Hepatocyte (in vitro differentiated cells): ENCODE measurements at places on chromosomes 4 and X.

GRCh38 chr4:24796620-24797019 lies 1.2 kb downstream of the SOD3 start:
- DNase-seq: no peak

GRCh38 chr4:80216100-80216761 lies 18.9 kb downstream of the PRDM8 start:
- DNase-seq: no peak

DNA sequence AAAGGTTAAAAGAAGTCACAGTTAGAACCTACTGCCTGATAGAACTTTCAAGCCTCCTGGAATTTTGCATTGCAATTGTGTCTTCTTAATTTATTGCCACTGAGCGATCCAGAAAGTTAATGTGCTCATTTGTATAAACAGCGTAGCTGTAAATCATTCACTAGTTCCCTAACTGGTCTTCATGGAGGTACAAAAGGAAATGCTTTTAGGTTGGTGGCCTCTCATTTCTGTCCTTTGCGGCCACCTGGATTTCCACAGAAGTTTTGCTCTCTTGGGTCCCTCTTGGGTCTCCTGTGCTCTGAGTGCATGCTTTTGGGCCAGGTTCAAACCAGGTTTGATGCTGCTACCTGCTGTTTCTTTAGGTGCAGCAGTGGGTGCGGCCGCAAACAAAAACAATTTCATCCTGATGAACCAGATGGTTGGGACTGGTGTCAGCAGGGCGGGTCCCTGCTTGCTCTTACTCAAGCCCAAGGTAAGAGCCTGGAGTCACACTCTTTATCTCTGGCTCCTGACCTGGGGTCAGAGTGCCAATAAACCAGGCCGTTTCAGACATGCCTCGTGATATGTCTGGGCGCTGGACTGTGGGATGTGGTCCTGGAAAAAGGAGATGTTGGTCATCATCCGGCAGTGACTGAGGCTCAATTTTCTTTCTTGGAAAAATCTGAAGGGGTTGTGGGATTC lies 270.1 kb downstream of the PTTG2 start:
- DNase-seq: peak; percentile 62

DNA sequence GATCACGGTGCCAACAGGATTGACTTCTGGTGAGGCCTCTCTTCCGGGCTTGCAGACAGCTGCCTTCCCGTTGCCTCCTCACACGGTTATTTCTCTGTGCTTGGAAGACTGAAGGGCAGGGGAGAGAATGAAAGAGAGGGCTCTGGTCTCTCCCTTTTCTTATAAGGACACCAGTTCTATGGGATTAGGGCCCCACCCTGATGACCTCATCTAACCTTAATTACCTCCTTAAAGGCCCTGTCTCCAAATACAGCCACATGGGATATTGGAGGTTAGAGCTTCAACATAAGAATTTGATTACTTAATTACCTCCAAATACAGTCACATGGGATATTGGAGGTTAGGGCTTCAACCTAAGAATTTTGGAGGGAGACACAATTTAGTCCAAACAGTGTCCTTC lies 46.5 kb downstream of the EVC start:
- no peak for DNase-seq

- no peak for DNase-seq
Observed at GRCh38 chr4:128847082-128847724, 37.7 kb downstream of the JADE1 start.

DNA sequence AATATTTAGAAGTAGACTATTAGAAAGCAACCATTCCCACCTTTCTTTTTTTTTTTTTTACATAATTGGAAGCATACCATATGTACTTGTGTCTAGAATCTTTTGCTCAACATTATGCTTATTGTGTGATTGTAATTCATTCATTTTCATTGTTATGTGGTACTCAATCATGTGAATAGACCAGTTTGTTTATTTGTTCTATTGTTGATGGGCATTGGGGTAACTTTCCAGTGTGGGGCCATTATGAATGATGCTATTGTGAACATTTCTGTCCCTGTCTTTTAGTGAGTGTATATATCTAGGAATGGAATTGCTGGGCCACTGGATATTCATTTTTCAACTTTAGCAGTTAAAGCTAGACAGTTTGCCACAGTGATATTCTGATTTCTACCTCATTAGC lies 62.5 kb upstream of the MCUB start:
- no peak for DNase-seq

DNA sequence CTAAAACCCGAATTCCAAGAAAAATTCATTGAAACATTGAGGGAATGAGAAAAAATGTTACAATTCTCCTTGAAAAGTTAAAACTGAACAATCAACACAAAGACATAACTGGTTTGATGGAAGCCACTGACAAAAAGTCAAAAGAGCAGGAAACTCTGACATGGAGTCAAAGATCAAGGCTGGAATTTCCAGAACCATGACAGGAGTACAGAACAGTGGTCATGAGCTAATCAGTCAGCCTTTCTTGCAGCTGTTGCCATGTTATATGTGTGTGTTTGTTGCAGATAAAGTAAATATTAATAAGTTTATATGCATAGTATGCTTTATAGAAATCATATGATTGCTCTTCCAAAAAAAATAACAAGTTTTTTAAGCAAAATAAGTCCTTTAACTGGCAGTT lies 184.7 kb upstream of the HCCS start:
- no peak for DNase-seq

DNA sequence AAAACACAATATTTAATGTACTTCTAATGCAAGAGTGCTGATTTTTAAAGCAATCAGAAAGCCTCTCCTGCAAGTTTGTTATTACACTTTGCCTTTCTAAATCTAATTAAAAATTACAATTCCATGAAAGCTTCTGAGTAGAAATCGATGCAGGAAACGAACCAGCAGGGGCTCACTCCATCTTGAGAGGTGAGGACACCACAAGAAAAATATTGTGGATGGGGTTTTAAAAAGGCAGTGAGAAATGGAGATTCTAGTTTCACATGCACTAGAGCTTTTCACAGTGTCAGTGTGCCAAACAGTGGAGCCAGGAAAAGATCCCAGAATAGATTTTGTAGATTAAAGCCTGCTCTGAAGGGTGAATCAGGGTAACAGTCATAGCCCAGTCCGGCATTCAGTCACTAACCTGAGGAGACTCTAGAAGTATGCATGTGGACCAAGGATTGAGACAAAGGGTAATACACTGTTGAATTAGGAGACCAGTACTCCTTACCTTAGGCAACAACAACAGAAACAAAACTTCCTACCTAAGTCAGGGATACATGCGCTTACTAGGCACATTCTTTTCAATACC lies 362.3 kb downstream of the NAF1 start:
- no peak for DNase-seq

- no peak for DNase-seq
Observed at GRCh38 chr4:54386042-54386669, 157.1 kb downstream of the PDGFRA start.

DNA sequence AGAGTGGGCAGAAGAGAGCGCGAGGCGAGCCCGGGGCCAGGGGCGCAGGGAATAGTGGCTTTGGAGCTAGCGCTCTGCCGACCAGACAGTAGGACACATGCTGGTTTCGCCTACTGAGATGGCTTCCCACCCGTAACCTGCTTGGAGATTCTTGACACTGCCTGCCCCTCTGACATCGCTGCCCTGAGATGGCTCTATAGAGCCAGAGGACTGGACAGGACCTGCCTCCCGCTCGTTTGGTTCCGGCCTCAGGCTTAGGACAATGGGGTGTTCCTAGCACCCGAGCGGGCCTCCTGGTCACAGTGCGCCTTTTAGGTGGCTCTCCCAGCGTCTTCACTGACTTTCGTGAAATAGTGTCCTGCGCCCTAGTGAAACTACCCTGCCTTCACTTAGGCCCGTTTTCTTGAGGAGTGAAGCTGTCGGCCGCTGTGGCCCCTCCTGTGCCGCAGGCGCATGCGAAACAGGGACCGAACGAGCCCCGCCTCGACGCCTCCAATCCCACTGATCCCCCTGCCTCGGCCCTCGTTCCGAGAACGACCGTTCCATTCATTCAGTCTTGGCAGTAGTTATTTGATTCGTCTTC lies 608 bp downstream of the TAF1 start:
- peak; percentile 34 for DNase-seq

DNA sequence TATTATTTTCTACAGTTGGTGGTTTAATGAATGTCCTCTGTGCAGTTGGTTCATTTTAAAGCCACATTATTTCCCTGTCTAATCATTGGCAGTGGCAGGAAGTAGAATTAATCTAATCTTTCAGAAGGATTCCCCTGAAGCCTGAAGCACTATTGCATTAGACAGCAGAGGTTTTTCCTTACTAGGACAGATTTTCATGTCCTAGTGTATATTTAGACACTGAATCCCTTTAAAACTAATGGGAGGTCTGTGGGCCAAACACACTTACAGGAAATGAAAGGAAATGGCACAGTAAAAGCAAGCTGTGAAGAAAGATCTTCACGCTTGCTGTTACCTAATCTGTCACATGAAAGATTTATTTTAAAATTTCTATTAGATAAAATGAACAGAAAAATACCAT lies 165.2 kb downstream of the SLC39A8 start:
- DNase-seq: no peak

DNA sequence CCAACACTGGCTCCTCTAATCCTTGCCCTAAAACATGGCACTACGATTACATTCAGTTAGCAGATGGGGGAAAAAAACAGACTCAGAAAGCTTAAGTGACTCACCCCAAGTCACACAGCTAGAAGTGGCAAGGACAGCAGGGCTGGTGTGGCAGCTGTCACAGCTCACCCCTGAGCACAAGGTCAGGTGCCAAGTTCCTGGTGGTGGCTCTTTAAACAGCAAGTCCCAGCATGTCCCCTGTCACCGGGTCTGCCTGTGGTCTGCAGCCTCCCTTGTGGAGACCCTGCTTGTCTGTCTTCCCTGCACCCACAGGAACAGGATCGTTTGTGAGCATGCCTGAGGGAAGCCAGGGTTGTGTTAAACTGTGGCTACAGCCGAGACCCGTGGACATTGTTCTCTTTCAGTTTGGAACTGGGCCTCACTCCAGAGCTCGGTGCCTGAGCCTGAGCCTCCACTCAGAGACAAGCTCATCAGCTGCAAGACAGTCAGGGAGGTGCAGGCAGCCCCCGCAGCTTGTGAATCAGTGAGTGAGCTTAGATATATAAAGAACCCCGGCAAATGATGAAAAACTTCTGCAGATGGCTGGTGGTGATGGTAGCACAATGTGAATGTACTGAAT lies 260.8 kb downstream of the BCOR start:
- DNase-seq: no peak

DNA sequence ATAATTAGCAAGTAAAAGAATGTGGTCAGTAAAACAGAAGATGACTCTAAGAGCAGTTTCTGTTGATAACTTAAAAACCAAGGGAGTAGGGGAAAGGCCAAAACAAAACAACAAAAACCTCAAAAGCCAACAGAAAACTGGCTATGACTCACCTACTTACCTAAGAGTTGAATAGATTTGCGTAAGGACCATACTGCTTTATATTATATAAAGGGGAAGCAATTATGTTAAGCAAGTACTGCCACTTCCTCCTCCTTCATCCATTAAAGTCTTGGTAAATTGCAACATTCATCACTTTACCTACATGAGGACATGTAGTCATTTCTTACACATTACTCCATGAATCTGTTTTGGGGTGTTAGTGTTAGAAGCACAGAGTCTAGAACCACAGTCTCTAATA lies 85.9 kb upstream of the FAM47A start:
- DNase-seq: no peak

GRCh38 chr4:156606554-156607477 lies 364.8 kb downstream of the PDGFC start:
- peak; percentile 13 for DNase-seq

DNA sequence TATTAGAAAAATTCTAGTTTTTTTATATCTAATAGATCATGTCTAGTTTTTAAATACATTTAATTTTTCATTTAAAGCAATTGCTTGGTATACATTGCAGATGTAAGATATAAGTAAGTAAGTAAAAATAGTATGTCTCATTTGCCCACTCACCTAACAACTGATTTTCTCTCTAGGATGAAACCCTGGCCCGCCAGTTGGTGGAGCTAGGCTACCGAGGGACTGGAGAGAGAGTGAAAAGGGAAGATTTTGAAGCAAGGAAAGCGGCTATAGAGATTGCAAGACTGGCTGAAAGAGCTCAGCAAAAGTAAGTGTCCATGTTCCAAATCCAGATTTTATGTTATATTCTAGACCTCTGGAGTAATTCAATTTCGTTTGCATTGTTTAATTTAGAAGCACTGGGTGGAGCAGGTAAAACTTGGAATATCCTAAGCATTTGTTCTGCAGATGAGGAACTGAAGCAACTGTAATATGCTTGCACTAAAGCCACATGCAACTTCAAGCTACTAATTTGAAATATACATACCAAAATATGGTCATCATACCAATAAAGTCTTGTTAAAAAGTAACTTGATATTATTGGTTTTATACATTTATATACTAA lies 27.1 kb downstream of the CFAP299 start:
- peak; percentile 73 for DNase-seq

GRCh38 chr4:177100307-177100706 lies 209.4 kb upstream of the NEIL3 start:
- no peak for DNase-seq

DNA sequence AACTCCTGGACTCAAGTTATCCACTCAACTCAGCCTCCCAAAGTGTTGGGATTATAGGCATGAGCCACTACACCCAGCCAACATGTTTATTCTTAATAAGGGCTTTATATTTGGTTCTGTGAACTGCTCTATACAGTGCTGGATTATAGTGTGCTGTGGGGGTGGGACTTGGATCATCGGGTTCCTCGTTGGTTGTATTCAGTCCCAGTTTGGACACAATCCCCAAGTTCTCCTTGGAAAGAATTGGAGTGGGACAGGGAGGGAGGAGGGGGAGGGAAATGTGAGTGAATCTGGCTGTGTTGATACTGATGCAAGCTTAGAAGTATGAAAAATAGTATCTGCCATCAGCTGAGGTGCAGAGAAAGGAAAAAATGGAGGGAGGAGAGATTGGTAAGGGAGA lies 121.3 kb downstream of the KIT start:
- no peak for DNase-seq

DNA sequence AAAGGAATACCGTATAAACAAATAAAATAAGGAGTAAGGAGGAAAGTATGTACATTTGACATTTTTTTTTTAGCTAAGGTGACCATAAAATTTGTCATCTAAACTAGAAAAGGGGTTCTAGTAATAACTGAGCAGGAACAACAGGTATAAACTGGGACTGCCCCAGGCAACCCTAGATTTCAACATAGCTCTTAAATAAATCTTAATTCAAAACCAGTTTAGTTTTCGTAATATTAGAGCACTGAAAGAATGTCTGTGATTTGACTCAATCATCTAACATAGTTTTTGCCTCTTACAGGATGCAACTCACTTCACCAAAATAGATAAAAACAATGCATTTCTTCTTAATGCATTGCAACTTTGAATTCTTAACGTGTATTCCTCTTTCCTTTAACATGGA lies 257.7 kb downstream of the ADAMTS3 start:
- no peak for DNase-seq

- no peak for DNase-seq
Observed at GRCh38 chrX:69077895-69078455, 87.3 kb downstream of the PJA1 start.

GRCh38 chrX:142503967-142504643 lies 299.0 kb upstream of the MAGEC2 start:
- DNase-seq: no peak

- no peak for DNase-seq
Observed at GRCh38 chr4:166274775-166275174, 401.7 kb downstream of the TLL1 start.
